ENCODE measurements at places on chromosomes 5 and 9.

GRCh38 chr5:149651686-149652085 lies 70.4 kb downstream of the ARHGEF37 start:
- DNase-seq = no peak

DNA sequence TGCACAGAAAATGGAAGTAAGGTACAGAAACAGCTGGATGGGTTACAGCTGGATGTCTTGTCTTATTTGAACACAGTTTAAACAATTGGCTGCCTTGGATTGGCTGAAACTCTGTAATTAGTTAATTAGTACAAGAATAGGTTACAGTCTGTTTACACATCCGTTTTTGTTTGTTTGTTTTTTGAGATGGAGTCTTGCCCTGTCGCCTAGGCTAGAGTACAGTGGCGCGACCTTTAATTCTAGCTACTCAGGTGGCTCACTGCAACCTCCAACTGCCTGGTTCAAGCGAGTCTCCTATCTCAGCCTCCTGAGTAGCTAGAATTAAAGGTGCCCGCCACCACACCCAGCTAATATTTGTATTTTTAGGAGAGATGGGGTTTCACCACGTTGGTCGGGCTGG lies 368.7 kb upstream of the KLF4 start:
- no peak for DNase-seq

GRCh38 chr5:14809369-14810155 lies 62.0 kb downstream of the ANKH start:
- DNase-seq = peak; percentile 75

- DNase-seq = no peak
These were observed 52.6 kb downstream of the TMEM252 start for GRCh38 chr9:68488126-68488525.

DNA sequence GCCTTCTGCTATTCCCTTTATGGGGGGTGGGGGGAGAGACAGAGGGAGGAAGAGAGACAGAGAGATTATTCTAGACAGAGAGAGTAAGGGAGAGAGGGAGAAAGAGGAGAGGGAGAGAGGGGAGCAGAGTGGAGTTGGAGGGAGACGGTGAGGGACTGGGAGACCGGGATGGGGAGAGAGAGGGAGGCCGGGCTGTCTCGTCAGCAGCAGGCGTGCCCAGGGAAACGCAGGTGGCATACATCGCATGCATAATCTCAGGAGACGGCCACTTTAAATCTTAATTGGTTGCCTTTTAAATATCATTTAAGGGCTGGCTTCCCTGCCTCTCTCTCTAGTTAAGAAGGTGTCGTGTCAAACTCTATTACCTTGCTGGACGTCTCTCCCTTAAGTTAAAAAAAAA lies 8.4 kb downstream of the IRX4 start:
- no peak for DNase-seq

- DNase-seq = no peak
These were observed 116.9 kb upstream of the TLX3 start for GRCh38 chr5:171192111-171192510.

GRCh38 chr9:8706531-8706930 lies 907.0 kb upstream of the DMAC1 start:
- DNase-seq = no peak

GRCh38 chr9:81150016-81150625 lies 539.2 kb downstream of the TLE1 start:
- DNase-seq = no peak

GRCh38 chr5:154771383-154771901 lies 16.3 kb downstream of the LARP1 start:
- no peak for DNase-seq

DNA sequence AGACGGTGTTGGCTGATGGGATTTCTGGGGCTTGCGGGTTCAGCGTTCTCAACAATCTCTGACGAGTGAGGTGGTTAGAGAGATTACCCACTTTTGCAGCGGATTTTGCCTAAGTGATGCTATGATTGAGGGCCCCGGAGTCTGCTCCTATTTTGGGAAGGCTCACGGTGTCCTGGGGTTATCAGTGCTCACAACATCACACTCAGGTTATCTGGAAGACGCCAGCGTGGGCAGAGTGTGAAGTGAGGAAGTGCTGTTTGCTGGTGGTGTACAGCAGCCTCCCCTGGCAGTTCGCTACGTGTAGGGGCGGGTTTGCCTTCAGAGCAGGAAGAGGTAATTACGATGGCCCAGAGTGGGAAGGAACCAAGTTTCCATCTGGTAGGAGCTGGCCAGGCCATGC lies 341.2 kb upstream of the IRX2 start:
- no peak for DNase-seq

DNA sequence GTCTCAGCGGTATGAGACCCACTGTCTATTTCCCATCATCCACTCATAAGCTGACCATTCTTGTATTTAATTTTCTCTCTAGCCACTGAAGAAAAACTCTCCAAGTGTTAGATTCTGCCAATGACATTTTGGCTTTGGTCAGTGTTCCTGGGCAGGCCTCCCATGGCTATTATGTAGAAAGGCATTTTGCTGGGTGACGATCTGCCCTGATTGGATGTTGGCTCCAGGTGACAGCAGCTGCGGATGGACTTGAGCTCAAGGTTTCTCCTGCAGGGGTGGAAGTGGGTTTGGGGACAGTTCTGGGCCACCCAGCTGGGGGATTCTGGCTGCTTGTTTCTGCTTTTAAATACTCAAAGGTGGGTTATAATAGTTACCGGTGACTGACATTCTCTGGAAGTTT lies 31.6 kb downstream of the ACSL6 start:
- no peak for DNase-seq

GRCh38 chr5:115487168-115487567 lies 57.4 kb downstream of the FEM1C start:
- no peak for DNase-seq

DNA sequence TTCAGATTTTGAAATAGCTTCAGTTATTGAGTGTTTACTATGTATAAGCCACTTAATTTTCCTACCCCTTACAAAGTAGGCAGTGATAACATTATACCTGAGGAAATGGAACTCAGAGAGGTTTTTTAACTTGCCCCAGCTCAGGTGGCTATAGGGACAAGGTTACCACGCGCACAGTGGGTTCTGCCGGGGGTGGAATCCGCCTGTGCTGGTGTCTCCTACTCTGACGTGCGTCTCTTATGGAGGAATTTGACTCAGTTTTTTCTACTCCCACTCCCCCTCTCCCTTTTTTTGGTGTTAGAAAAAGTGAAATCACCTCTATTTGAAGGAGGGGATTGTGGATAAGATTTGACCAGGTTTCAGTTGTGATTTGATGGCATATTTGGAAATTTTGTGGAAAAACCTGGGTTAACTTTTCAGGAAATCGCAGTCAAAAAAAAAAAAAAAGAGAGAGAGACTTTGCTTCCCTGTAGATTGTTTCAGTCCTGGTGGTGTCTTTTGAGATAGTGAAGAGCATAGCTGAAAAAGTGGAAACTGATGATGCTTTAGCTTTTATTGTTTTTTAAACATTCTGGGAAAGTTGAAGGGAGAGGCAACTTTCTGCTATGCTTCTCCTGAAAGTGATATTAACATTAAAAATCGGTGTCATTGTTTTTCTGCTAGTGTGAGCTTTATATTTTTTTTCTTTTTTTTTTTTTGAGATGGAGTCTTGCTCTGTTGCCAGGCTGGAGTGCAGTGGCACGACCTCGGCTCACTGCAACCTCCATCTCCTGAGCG lies 15.9 kb downstream of the TRIO start:
- no peak for DNase-seq

GRCh38 chr9:16030528-16031185 lies 477.8 kb downstream of the CCDC171 start:
- DNase-seq = no peak

DNA sequence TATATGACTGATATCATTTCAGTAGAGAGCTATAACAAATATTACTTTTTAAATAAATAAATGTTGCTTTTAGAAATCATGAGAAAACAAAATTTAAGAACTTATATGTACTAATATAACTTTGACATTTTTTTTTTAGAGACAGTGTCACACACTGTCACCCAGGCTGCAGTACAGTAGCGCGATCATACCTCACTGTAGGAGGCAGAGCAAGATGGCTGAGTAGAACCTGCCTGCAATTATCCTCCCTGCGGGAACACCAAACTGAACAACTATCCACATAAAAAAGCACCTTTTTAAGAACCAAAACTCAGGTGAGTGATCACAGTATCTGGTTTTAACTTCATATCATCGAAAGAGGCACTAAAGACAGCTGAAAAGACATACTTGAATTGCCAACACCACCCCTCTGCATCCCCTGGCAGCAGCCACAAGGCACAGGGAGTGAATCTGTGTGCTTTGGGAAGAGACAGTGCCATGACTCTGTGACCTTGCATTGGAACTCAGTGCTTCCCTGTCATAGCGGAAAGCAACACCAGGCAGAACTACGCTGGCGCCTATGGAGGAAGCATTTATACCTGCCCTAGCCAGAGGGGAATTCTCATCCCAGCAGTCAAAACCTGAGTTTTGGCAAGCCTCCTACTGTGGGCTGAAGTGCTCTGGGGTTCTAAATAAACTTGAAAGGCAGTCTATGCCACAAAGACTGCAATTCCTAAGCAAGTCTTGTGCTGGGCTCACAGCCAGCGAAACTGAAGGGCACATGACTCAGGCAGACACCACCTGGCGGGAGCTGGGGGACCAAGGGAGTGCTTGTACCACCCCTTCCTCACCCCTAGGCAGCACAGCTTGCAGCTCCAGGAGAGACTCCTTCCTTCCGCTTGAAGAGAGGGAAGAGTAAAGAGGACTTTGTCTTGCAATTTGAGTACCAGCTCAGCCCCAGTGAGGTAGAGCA lies 142.7 kb downstream of the FBXL17 start:
- no peak for DNase-seq

DNA sequence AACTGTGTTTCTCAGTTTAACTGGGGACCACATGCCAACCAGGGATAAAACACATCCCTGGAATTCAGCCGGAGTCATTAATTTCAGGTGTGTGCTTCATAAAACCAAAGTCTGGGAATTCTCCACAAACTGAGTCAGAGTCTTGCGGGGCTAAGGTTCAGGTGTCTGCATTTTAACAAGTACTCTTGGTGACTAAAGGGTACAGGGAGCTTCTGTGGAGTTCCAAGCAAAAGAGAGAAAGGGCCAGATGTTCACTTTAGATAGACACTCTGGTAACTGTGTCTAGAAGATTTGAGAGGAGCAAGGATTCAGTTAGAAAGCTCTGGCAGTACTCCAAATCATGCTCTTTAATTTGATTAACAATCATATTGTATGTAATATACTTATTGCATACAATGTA lies 4.0 kb downstream of the NADK2 start:
- DNase-seq = no peak

DNA sequence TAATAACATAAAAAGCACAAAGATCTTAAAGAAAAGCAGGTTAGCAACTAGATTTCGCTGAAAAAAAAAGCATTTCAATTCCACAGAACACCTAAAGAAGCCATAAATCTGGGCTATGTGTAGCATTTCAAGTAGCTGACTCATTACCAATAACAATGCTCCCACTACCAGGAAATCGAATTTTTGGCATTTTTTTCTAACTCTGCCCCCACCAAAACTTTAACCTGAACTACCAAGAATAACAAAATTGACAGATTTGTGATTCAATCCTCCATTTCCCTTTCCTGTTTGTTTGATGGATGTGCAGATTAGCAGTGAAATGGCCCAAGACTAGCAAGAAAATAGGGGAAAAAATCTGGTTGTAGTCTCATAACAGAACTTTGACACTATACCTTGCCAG lies 180.2 kb downstream of the RASEF start:
- DNase-seq = no peak

- DNase-seq = no peak
These were observed 26.6 kb upstream of the PIP5K1B start for GRCh38 chr9:68678430-68678829.

GRCh38 chr9:72256931-72257330 lies 107.7 kb downstream of the GDA start:
- no peak for DNase-seq

DNA sequence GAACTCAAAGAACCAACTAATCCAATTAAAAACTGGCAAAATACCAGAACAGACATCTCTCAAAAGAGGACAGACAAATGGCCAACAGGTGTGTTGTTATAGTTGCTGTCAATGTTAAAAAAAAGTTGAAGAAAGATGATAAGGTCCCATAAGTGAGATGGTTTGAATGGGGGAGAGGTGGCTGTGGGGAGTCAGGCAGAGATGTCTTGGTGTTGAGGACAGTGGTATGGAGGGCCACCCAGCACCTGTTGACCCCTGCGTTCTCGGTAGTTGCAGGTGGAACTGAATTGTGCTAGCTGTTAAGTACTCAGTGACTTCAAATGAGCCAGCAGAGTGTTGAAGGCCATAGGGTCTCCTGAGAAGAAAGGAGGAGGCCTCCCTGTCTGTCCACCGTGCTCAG lies 55.9 kb upstream of the PITX1 start:
- DNase-seq = no peak

- no peak for DNase-seq
These were observed 167.7 kb downstream of the CCDC192 start for GRCh38 chr5:127870914-127871313.

GRCh38 chr5:14545308-14545707 lies 36.3 kb upstream of the OTULINL start:
- DNase-seq = no peak

DNA sequence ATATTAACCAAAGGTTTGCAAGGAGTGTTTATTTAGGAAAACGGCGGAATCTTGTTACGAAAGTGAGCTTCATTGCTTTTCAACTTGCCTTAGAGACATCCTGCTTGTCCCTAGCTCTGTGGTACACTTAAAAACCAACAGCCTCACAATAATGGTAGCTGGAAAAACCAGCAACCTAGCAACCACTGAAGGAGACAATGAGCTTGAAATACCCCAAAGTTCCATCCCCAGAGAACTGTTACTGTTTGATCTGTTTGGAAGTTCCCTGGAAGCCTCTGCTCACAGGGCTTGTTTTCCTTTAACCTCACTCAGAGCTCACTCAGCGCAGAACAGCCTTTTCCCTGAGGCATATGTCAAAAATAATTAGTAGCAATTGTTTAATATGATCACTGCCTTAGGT lies 43.2 kb downstream of the SH3TC2 start:
- no peak for DNase-seq

DNA sequence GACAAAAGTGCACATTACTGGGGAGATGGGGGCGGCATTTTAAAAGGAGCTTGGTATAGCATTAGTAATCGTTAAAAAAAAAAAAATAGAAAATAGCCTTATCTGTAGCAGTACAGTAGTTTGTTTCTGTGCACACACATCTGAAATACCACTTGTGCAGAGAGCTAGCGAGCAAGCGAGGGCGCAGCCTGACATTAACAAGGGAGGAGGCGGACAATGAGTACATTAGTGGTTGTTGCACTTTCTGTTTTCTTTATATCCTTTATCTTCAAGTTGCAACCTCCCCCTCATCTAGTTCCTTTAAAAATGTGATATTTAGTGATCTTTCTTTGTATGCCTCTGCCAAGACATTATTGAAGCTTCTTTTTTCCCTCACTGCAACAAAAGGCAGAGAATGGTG lies 880 bp upstream of the PTPDC1 start:
- DNase-seq = no peak

GRCh38 chr5:464446-464842 lies 21.5 kb downstream of the EXOC3 start:
- DNase-seq = no peak

- no peak for DNase-seq
These were observed 530.5 kb downstream of the NTRK2 start for GRCh38 chr9:85199866-85200495.

DNA sequence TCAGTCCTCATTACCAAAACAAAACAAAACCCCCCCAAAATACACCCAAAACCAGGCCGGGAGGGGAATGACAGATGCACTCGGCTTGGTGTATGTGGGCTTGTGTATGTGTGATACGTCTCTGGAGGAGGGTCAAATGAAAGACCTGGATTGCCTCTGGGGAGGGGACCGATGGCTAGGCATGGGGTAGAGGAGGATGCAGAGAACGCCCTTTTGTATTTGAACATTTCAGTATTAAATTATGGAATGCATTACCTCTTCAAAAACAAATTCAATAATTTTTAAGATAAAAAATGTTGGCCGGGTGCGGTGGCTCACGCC lies 61.4 kb downstream of the LMX1B start:
- DNase-seq = no peak

- no peak for DNase-seq
These were observed 10.0 kb upstream of the TCOF1 start for GRCh38 chr5:150347451-150347850.
